ENCODE measurements at places on chromosomes 11 and 22.

DNA sequence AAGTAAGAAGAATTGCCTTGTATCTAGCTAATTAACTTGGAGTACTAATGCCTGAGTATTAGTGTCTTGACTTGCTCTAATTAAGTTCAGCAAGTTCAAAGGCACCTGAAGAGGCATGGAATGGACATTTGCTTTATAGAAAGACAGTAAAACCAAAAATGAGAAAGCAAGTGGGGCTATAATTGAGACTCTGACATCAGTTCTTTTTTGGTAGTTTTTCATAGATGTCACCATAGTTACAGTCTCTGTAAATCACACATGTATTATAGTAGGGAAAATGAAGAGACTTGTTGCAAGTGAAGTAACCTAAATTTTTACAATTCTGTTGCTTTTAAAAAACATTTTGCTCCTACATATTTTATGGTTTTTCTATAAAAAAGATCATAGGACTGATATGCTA is 178.0 kb downstream of the HIPK3 start:
- no peak for DNase-seq

DNA sequence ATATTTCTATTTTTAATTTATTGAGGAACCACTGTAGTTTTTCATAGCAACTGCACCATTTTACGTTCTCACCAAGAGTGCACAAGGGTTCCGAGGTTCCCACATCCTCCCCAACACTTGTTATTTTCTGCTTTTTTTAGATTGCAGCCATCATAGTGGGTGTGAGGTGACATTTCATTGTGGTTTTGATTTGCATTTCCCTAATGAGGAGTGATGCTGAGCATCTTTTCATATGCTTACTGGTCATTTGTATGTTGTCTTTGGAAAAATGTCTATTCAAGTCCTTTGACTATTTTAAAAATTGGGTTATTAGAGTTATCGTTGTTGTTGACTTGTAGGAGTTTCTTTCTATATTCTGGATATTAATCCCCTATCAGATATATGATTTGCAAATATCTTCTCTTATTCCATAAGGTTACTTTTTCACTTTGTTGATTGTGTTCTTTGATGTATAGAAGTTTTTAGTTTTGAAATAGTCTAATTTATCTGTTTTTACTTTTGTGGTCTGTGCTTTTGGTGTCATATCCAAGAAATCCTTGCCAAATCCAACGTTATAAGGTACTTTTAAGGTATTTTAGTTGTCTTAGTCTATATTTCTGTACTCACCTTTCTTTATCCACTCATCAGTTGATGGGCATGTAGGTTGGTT is 9.0 kb downstream of the NEAT1 start:
- DNase-seq: no peak

DNA sequence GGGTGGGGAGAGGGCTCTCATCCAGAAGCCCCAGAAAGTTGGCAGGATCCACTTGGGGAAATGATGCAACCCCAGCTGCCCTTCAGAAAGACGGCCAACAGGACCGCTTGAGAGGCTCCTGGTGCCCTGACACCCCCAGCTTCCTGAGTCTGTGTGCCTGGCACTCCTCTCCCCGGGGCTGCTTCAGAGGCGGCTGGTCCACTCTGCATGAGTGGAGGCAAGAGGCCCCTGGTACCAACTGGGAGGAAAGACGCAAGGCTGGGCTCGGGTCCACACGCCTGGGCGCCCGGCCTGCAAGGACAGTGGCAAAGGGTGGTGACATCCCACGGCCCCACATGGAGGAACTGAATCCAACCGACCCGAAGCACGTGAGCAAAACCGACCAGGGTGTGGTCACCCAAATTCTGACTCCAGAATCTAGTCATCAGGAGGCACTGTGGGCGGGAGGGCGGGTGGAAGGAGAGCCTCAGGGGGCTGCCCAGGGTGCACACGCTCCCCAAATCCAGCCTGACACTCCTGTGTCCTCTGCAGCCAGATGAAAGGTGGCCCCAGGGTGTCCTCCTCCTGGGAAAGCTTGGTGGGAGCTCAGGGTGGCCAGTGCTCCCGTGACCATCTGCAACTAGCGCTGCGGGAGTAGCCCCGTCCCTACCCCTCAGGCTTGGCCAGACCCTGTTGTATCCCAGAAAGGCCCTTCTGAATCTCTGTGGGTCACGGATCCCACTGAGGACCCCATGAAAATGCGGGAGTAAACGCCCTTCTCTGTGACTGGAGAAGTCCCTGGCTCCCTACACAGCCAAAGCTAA is 3.7 kb downstream of the RNH1 start:
- DNase-seq: no peak

- DNase-seq: no peak
These were observed 6.3 kb downstream of the FXYD2 start for GRCh38 chr11:117818041-117818873.

DNA sequence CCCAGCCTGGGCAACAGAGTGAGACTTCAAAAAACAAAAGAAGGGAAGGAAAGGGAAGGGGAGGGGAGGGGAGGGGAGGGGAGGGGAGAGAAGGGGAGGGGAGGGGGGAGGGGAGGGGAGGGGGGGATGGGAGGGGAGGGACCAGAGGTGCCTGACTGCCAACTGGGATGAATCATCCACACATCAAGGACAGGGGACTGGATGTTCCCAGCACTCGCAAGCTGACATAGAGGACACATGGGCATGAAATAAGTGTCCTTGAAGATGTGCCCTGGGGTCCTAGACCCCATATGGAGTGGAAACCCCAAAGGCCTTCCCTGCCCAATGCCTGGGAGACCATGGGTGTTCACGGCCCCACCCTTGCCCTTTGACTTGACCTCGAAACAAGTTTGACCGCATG is 19.8 kb downstream of the TST start:
- no peak for DNase-seq

DNA sequence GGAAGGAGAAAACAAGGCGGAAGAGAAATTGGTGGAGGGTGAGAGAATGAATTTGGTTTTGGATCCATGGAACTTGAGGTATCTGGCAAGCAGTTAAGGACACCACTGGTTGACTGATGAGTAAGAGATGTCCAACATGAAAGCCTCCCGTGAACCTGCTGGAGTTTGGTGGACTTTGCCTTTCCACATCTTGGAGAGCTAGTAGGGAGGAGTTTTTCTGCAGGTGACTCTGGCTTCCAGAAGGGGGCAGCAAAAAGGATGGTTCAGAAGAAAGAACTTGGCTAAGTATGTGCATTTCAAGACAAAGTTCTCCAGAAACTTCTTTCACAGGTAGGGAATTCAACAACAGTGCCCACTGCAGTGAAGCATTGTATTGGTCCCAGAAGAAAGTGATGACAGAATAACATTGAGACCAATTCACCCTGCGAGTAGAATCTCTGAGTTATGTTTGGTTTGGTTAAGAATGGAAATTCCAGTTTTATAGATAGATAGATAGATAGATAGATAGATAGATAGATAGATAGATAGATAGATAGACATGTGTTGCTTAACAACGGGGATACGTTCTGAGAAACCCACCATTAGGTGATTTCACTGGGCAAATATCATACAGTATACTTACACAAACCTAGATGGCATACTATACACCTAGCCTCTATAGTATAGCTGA is 28.5 kb downstream of the DCDC1 start:
- DNase-seq: no peak

GRCh38 chr11:3894128-3894731 is 38.8 kb downstream of the STIM1 start:
- DNase-seq: no peak

DNA sequence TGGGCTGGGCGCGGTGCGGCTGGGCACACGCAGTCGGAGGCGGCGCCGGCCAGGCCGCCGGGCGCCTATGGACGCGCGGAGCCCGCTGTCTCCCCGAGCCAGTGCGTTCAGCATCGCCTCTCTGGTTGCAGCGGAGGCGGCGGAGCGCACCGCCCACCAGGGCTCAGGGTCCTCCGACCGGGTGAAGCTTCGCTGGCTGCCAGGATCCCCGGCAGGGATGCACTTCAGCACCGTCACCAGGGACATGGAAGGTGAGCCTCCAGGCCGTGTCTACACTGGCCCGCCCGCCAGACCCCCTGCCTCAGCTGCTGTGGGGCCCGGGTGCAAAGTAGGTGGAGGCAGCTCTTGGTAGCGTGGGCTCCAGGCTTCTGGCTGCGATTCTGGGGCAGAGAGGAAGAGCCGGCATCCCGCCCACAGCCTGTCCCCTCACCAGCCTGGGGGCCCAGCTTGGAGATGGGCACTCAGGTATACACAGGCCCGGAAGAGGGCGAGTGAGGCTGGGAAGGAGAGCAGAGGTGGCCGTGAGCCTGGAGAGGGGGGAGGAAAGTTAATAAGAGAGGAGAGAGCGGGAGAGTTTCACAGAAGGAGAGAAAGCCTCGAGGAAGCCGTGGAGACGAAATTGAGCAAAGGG is 1.0 kb upstream of the TBX1 start:
- DNase-seq: no peak

- no peak for DNase-seq
These were observed 15.3 kb downstream of the HDHD5 start for GRCh38 chr22:17143826-17144225.

DNA sequence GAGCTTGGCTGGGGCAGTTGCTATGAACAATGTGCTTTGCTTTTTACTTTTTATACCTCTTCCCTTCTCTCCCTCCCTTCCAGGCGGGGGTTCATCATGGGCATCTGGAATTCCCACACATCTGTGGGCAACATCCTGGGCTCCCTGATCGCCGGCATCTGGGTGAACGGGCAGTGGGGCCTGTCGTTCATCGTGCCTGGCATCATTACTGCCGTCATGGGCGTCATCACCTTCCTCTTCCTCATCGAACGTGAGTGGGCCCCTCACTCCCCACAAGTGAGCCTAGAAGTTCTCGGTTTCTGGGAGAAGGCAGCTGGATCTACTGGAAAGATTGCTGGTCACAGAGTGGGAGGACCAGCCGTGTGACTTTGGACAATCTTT is 17.4 kb downstream of the SLC37A2 start:
- DNase-seq: no peak

DNA sequence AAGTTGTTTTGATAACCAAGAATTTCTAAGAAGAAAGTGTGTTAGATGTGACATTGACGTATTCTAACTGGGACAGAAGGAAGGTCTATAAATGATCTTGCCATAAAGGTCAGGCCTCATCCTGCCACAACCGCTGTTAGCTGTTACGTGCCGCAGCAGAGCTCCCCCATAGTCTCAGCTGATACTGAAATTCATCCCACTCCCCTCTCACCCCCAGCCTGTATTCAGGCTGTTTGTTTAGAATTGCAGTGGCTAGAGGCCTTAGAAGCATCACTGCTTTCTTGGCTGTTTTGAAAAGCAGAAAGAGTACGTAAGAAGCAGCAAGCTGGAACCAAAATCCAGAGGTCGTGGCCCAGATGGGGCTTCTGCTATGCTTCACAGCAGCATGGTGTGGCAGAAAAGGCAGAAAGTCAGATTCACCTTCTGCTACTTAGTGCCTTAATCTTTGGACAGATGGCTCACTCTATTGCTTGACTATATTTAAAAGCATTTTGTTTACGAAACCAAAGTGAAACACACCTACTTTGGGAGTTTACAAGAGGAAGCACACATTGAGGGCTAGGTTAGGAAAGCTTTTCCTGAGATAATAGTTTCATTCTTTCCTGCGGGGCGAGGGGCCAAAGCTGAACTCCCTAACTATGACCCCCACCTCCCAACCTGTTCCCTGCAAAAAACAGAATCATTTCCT is 950 bp upstream of the LAYN start:
- DNase-seq: no peak

- DNase-seq: no peak
These were observed 561 bp downstream of the FXYD2 start for GRCh38 chr11:117823946-117824420.

DNA sequence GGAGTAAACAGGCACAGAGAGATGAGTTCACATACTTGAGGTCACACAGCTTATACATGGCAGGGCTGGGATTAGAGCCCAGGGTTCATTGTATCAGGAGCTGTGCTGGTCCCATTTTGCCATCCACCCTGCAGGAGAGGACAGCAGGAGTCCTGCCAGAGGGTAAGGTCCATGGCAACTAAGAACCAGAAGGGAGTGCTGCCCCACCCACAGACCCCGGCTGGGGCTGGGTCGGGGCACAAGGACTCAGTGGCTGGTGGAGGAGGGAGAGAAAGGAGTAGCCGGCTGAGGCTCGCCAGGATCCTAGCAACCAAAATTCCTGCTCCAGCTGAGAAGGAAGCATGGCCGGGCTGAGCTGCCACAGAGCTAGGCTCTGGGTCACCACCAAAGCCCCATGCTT is 25.9 kb upstream of the TP53I11 start:
- DNase-seq: no peak

- DNase-seq: no peak
These were observed 978 bp downstream of the LUZP2 start for GRCh38 chr11:24497831-24498230.

DNA sequence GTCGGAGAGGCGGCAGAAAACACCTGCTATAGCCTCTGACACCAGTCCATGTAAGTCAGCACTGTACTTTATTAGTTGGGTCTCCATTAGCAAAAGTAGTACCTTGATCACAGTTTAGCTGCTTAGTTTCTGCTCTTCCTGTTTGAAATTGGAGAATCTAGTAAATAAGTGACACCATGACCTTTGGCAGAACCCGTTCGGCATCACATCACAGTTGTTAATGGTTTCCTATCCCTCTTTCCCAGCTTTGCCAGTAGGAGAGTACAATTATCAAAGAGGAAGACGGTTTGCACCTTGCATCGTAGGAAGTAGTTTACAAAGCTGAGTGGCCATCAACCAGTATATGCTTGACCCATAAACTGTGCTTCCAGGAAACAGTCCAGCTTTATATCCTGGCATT is 101.8 kb downstream of the TRIM44 start:
- no peak for DNase-seq

GRCh38 chr11:93652161-93652597 is 9.3 kb upstream of the CEP295 start:
- DNase-seq: no peak

GRCh38 chr22:42068291-42068690 is 2.3 kb downstream of the NAGA start:
- DNase-seq: no peak

- DNase-seq: no peak
These were observed 36.7 kb downstream of the ACO2 start for GRCh38 chr22:41505511-41506220.

DNA sequence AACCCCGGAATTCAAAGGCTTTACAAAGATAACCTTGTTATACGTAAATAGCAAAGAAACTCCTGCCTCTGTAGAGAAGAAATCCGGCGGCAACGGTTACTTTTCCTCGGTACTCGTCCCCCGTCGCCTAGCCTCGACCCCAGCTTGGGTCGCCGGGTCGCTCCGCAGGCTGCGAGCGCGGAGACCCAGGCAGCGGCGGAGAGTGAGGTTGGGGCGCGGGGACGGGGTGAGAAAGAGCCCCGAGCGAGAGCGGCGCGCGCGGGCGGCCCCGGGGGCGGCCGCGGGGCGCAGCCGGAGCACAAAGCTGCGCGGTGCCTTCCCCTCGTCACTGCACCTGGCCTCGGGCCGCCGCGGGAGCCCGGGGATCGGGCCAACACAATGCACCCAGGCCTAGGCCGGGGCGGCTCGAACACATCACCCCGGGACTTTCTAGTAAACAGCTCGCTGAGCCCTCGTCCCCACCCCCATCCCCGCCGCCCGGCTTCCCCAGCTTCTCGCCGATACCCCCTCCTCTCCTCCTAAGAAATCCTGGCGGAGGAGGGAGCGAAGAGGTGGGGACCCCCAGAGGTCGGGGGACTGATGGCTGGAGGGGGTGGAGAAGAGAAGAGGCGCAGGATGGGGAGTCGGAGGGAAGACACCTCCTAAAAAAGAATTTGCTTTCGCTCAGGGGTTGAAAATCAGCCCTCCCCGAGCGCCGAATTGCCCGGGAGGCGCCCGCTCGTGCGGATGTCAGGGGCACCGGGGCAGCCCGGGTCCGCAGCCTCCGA is 845 bp downstream of the MPPED2 start:
- no peak for DNase-seq

- DNase-seq: no peak
These were observed 11.6 kb upstream of the CAPN5 start for GRCh38 chr11:77055101-77055561.

GRCh38 chr22:50401907-50402306 is 58.8 kb downstream of the PPP6R2 start:
- DNase-seq: no peak

Data from AG04449 (cell line).